GF-D8 (cell line): ENCODE measurements at places on chromosomes 1 and 21.

DNA sequence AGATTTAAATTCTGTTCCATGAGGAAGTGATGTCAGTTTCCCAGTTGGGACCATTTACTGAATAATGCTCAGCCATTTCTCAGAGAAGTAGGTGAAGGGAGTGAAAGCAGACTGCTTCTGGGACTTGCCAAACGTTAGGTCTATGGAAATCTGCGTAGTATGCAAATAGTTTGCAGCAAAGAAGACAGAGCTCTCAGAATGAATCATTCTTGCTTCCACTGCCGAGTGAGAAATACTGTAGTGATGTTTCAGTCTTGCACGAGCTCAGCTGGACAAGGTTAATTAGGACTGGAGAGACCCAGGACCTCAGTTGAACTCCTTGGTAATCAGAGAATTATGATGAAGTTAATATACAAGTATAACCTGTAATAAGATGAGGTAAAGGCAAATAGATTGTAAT is 317.7 kb upstream of the DAB1 start:
- DNase-seq: no peak

DNA sequence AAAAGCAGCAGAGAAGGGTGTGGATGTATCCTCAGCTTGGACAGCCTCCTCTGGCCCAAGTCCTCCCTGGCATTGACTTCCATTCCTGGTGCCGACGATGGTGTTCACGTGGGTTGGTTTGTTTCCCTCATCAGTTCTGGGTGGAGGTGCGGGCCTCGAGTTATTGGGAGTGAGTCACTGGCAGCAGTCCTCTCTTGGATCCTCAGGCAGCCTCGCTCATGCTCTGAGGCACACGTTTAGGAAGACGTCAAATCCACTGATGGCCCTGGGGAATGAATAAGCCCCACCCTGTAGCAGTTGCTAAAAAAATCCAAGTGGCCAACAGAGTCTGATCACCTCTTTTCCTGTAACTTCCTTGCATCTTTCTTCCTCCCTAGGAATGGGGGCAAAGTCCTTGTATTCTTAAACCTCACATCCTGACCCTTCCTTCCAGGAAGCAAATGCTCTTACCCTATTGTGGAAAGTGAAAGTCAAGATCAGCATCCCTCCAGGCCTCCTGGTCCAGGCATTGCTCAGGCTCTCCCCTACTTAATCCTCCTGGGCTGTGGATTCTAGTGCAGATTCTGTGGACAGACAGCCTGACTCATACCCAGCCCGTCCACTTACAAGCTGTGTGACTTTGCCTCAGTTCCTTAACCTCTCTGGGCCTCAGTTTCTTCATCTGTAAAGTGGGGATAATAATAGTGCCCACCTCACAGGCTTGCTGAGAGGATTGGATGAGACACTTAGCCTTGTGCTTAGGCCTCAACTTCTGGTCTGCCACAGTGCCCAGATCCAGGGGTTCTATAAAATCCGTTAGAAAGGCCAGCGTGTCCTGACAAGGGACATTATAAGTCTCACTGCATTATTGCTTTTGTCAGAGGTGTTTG is 111.1 kb downstream of the TLR5 start:
- DNase-seq: no peak

GRCh38 chr1:162128693-162129356 is 59.3 kb downstream of the NOS1AP start:
- no peak for DNase-seq

DNA sequence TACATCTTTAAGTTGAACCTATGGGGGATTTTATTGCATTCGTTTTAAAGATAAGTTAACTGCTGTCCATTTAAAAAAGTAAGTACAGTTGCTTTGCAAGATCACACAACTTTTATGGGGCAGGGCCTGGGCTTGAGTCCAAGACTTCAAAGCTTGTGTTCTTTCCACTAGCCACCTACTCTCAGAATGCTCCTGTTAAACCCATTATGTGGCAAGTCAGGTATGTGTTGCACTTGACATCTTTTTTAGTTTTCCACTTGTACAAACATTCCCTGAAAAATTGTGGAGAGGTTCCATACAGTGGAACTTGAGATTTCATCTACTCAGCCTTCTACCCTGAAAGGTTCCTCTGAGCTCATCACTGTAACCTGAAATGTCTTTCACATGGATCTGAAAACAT is 235.5 kb upstream of the SGIP1 start:
- no peak for DNase-seq

GRCh38 chr1:66696771-66697170 is 55.5 kb upstream of the DYNLT5 start:
- DNase-seq: no peak

DNA sequence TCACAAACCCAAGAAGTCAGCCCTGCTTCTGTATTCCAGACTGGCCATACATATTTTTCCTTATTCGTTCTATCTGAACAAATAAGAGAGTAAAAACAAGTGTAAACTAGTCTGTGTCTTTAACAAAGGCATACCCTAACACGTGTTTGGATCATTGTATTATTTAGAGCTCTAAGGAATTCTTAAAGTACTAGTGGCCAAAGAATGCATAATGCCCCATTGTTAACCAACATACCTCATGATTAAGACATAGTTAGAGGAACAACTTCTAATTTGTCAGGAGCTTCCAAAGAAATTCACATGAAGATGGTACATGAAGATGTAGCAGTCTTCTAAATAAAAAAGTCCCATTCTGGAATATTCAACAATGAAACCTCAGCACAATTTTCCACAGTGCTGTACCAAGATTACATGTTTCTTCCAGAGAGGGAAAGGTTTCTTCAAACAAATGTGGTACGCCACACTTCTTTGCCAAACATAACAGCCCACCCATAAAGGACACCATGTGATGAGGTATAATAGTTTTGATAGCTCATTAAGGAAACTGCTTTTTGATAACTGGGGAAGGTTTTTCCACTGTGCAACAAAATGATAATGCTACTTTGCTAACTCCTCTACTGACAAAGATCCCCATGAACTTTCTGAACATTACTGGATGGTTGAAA is 5.0 kb downstream of the PALMD start:
- DNase-seq: no peak

- no peak for DNase-seq
Observed at GRCh38 chr1:86841116-86841515, 72.8 kb downstream of the SELENOF start.

DNA sequence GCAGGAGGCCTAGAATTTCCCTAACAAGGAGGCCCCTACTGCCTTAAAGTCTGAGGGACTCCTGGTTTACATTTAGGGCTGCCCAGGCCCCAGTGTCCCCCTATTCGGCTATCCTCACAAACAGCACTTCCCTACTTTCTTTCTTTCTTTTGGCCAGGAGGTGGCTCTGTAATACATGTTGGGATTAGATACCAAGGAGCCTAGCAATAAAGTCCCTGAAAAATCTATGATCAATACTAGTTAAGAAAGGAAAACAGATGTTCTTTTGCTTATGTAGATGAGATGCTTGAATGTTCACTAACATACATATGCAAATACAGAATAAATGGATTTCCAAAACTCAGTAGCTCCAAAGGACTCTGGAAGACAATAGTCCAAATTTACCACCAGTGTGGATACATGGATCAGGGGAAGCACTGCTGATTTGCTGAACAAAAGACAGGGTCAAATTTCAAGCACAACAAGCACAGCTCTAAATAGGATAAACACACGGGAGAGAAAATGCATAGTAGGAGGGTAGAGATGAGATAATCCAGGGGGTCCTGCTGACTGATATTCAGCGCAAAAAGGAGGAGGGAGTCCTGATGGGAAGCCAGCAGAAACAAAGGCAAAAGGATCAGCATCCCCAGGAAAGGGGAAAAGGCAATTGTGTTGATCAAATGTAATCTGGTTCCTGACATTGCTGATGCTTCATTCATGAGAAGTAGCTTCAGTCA is 240.0 kb downstream of the NUF2 start:
- no peak for DNase-seq

- DNase-seq: no peak
Observed at GRCh38 chr21:38777015-38777414, 28.7 kb upstream of the ETS2 start.

DNA sequence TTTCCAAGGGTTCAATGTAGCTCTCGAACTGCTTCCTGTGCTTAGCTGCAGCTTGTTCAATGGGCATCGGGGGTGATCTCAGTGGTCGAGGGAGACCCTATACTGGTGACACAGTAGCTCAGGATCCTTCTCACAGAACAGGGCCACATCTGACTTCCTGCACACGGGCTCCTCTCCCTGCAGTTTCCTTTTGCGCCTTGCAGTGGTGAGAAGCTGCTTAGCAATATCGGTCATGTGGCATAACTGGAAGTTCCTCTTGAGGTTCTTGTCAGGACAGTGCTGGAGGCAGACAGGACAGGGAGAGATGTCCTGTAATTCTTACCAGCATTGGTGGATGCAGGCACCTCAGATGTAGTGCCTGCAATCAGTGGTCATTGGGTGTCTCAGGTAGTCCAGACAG is 140.5 kb upstream of the MAP1LC3C start:
- peak; percentile 39 for DNase-seq

DNA sequence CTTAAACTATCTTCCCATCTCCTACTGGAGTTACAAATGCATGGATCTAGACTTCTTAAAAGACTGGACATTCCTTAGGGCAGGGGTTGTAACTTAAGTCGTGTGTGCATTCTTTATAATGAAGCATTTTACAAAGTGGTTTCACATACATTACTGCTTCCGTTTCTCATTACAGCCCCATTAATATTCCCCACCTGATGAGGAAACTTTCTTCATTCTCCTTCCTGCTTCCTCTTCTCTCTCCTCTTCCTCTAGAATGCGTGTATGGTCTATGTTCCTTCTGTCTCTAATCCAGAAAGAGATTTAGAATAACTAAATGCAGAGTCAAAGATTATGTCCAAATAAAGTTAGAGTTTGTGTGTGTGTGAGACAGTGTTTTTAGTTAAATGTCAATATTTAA is 1.8 kb upstream of the CAP1 start:
- peak; percentile 61 for DNase-seq

DNA sequence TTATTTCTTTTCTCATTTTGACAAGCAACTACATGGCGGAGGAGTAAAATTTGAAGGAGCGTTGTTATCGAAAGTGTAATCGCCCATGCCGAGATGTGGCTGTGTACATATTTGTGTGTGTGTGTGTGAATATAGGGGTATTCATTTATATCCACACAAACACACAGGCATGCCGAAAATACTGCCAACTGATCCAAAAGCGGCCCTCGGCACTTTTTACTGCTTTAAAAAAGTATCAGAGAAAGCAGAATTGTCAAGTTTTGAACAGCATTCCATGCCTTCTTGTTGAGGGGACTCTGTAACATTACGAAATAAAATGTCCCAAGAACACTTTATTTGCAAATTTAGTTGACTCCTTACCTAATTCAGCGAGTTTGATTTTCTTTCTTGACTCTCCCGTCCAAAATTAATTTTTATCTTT is 1.1 kb downstream of the PBX1 start:
- DNase-seq: no peak
